ENCODE measurements at places on chromosomes 5 and 9. TPM values are rescaled to one million over a fixed set of nuclear protein-coding genes. Genes with fewer than 3 reads are reported as not detected.

The GMCL2 gene
- not detected for total RNA-seq

The DDX4 gene
- total RNA-seq: not detected

The RANBP3L gene
- not detected for total RNA-seq

The RPL37 gene
- 219 TPM for total RNA-seq

The PPP3R2 gene
- total RNA-seq: not detected

The MYOZ3 gene
- 4.6 TPM for total RNA-seq

The GABRP gene
- total RNA-seq: 0.14 TPM

The SLC12A2 gene
- 17.5 TPM for total RNA-seq

The TEX48 gene
- total RNA-seq: not detected

The ARSB gene
- total RNA-seq: 17.2 TPM

The PCDHA4 gene
- total RNA-seq: 1.2 TPM

The TOR1A gene
- 79.6 TPM for total RNA-seq

The KIF20A gene
- total RNA-seq: 4.4 TPM

GRCh38 chr5:54785729-54786591, 199.4 kb downstream of the ESM1 start:
- DNase-seq: no peak

GRCh38 chr9:121222524-121223171, 21.0 kb upstream of the RAB14 start:
- no peak for DNase-seq

GRCh38 chr9:127778280-127779135, at the start of gene SH2D3C:
SH2D3C (minus strand) TSS chr9:127778666; CDS start chr9:127778627, 39 bp downstream.
- DNase-seq: no peak

DNA sequence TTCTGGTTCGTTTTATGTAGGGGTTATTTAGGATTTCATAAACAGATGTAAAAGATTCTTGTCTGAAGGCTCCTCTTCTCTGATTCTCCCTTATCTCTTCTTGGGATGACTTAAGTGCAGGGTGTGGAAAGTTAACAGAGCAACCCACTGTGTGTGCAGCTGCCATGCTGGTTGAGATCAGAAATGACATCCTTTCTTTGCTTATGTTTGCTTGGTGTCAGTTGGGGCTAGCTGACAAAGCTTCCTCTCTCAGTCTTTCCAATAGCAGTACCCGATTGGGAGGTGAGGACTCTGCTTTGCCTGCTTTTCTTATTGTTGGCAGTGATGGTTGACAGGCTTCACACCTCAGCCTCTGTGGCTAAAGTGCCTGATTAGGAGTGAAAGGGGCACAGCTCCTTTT, 26.5 kb downstream of the OGN start:
- no peak for DNase-seq

GRCh38 chr9:116369706-116370105, 216.1 kb downstream of the PAPPA start:
- no peak for DNase-seq

DNA sequence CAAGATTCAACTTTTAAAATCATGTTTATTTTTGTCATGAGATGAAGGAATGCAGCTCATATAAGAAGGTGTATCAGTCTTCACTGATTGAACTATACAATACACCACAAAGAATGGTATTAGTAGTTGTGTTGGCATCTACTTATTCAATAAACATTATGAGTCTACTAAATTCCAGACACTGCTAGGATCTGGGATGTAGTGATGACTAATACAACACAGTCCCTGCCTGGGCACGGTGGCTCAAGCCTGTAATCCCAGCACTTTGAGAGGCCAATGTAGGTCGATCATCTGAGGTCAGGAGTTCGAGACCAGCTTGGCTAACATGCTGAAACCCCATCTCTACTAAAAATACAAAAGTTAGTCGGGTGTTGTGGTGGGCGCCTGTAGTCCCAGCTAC, 171.4 kb upstream of the NFIB start:
- DNase-seq: no peak

DNA sequence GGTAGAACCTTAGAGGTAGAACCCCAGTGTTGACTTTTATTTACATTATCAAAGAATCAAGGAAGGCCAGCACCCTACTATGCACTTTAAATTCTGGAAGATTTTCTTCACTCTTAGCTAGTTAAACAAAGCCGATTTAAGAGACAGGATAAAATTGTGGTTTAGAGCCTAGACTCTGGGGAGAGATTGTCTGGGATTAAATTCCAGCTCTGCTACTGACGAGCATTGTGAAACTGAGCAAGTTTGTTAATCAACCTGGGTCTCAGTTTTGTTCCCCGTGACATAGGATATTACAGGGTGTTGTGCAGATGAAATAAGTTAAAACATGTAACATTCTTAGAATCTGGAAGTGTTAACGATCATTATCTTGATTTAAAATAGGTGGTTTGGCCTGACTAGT, 83.5 kb downstream of the FEM1C start:
- DNase-seq: no peak

GRCh38 chr5:145936401-145937131, at the start of gene SH3RF2:
SH3RF2 (plus strand) TSS chr5:145936578; CDS start chr5:145937929, 1,351 bp downstream.
- peak; percentile 59 for DNase-seq

GRCh38 chr5:58459146-58460001, 512 bp downstream of the PLK2 start:
- no peak for DNase-seq

- DNase-seq: no peak
These were observed 275.5 kb downstream of the ARHGEF28 start for GRCh38 chr5:73901455-73901854.

- no peak for DNase-seq
These were observed 772.1 kb upstream of the CDH9 start for GRCh38 chr5:27810458-27810857.

DNA sequence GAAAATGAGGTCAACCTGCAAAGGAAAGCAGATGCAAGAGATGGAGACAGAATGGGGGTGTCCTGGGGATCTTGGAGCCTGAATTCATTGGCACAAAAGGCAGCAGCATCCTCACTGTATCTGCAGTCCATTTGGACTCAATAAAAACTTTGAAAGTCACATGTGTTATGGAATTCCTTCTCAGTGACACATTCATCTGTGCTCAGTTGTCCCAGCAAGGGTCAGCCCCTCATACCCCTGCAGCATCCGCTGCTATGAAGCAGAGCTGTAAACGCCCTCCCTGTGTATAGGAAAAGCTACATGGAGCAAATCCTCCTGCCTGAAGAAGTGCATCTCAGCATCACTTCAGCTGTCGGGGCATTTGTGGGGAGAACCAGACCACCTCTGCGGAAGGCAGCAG, 14.5 kb upstream of the RARS1 start:
- DNase-seq: no peak

GRCh38 chr5:148186248-148187003, 16.4 kb upstream of the SPINK6 start:
- peak; percentile 38 for DNase-seq

DNA sequence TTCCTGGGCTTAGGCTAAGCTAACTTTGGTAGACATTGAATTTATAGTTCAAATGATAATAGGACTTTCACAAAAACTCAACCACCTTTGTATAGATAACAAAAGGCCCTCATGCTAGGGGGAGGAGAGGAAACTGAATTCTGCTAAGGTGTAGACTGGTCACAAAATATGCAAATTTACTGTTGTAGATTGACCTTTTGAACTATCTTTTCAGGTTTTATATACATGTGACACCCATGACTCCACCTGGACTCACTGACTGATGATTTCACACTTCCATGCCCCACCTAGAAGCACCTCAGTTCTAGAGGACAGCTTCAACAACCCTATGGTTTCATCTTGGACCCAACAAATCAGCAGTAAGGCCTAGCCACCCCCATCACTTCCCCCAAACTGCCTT, 165.7 kb downstream of the CEMIP2 start:
- no peak for DNase-seq

GRCh38 chr5:143537056-143537455, 133.6 kb upstream of the NR3C1 start:
- no peak for DNase-seq

- no peak for DNase-seq
These were observed 43.4 kb upstream of the PAM start for GRCh38 chr5:102711525-102712385.

- DNase-seq: peak; percentile 99
These were observed 2.7 kb downstream of the NXNL2 start for GRCh38 chr9:88537761-88538091.

GRCh38 chr9:37191403-37192089, 71.2 kb downstream of the ZCCHC7 start:
- DNase-seq: no peak

- peak; percentile 89 for DNase-seq
These were observed 57.1 kb downstream of the SLC22A5 start for GRCh38 chr5:132426525-132427138.

DNA sequence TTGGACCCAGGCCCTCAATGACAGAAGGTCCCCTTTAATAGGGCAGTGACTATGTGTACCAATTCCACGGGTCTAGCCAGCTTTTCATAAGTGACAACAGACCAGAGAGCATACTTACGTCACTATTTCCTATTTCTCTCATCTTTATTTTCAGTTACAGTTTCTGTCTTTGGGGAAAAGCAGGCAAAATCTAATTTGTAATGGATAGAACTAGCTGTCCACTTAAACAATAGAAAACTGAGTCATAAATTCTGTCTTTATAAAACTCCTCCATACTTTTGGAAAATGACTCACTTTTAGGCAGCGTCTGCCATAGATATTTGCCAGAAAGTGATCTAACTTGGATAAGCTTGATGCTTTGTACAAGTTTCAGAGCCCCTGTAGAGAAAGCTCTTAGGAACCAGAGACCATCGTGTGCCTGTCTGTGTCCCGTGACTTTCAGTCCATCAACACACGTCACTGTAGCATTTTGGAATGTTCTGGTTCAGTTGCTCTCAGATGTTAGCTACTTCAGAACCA, 101.9 kb downstream of the F2RL2 start:
- no peak for DNase-seq

- no peak for DNase-seq
These were observed 62.5 kb downstream of the HSPA4 start for GRCh38 chr5:133114166-133114932.

GRCh38 chr5:104295991-104296390, 733.4 kb upstream of the NUDT12 start:
- no peak for DNase-seq

GRCh38 chr5:37015795-37016666, 139.5 kb downstream of the NIPBL start:
- no peak for DNase-seq

GRCh38 chr9:32928145-32928763, 73.2 kb downstream of the APTX start:
- DNase-seq: no peak

- DNase-seq: no peak
These were observed 5.2 kb downstream of the EPB41L4B start for GRCh38 chr9:109315480-109316206.

- DNase-seq: no peak
These were observed 4.8 kb upstream of the CEL start for GRCh38 chr9:133057006-133057405.

GRCh38 chr9:134243778-134244467, 79.6 kb upstream of the RNU6ATAC start:
- DNase-seq: no peak

GRCh38 chr9:91489361-91489899, 65.8 kb upstream of the NFIL3 start:
- DNase-seq: no peak

DNA sequence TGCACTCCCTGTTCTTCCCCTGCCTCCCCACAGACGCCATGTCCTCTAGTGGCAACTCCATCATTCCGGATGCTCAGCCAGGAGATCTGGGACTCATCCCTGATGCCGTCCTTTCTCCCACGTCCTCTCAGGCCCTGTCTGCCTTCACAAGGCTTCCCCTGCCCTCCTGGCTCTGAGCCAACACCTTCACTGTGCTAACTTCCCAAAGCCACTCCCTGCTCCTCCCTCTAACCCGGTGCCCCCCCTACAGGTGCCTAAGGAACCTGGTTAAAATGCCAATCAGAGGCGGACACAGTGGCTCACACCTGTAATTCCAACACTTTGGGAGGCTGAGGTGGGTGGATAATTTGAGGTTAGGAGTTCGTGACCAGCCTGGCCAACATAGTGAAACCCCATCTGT, 67.6 kb downstream of the LMX1B start:
- no peak for DNase-seq

DNA sequence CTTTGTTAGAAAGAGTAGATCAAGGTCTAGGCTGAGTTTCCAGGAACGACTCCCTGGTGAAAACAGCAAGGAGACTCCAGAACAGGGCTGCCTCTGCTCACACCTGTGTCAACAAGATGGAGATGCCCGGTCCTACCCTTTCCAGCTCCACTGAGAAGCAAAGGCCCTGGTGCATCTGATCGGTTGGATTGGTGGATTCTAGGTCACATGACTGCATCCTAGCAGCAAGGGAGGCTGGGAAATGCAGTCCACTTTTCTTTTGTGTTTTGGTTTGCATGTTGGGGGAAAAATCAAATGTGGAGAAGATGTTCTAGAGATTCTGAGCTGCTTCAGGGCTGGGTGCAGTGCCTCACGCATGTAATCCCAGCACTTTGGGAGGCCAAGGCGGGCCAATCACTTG, 82.0 kb upstream of the TRIO start:
- DNase-seq: no peak

All from kidney epithelial cell (primary cell).